Cardiac fibroblast (primary cell): ENCODE measurements at places on chromosomes 16 and 17.

GRCh38 chr17:251531-251930, 70.1 kb upstream of the DOC2B start:
- no peak for DNase-seq

GRCh38 chr17:15257258-15257788, 7.8 kb downstream of the PMP22 start:
- peak; percentile 90 for DNase-seq

- DNase-seq = no peak
Observed at GRCh38 chr16:62596584-62596983, 560.3 kb upstream of the CDH8 start.

- DNase-seq = peak; percentile 88
Observed at GRCh38 chr17:65231662-65232335, 94.6 kb downstream of the RGS9 start.

GRCh38 chr16:10561425-10561824, 19.0 kb downstream of the EMP2 start:
- DNase-seq = no peak

- no peak for DNase-seq
Observed at GRCh38 chr17:61351745-61352407, 47.8 kb upstream of the TBX2 start.
